ENCODE measurements at places on chromosomes 16 and 17. TPM values are rescaled to one million over a fixed set of nuclear protein-coding genes. Genes with fewer than 3 reads are reported as not detected.
A peak's percentile ranks its signal among the peaks of the same experiment; 100 is the strongest.

GRCh38 chr17:53186001-53186400 is 636.7 kb upstream of the KIF2B start:
- no peaks in the 10 kb centered on the region for H3K36me3 ChIP-seq
- DNase-seq = no peak
- no peaks in the 10 kb centered on the region for H3K27me3 ChIP-seq
- no peak overlapping the region for H3K27ac ChIP-seq

GRCh38 chr17:39621523-39622379 is 5.0 kb upstream of the PPP1R1B start:
- no peak overlapping the region for H3K4me3 ChIP-seq
- H3K36me3 ChIP-seq = no peaks in the 10 kb centered on the region
- peak; percentile 89 for DNase-seq

GRCh38 chr17:82856361-82856760 is 16.5 kb upstream of the ZNF750 start:
- H3K27ac ChIP-seq = no peak overlapping the region
- no peaks in the 10 kb centered on the region for H3K36me3 ChIP-seq
- H3K4me1 ChIP-seq = no peaks in the 10 kb centered on the region
- no peaks in the 10 kb centered on the region for H3K27me3 ChIP-seq
- no peak for DNase-seq

DNA sequence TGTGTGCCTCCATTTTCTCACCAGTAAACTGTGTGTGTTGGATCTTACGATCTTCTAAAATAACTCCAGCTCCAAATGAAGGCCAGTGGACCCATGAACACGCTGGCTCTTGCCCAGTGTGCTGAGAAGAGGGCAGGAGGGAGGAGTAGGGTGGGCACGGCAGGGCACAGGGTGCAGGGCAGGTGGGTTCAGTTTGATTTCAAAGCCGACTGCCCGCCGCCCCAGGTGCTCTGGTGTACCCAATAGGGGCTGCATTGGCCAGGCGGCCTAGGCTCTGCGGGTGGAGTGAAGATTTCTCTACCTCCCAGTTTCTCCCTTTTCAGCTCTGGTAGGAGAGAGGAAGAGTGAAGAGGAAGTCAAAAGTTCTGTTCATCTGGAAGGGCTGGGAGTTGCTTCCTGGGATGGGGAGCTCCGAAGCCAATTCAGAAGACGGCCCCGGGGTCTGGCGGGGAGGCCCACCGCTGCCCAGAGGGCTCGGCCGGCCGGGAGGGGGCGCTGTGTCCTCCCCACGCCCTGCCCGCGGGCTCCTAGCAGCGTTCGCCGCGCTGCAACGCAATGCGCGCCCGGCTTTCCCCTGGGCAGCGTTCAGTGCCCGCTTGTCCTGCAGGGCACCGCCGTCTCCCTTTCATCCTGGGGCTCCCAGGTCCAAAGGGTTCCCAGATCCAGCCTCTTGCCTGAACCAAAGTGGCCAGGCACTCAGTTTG is 1.1 kb upstream of the CRHR1 start:
- no peak overlapping the region for H3K4me3 ChIP-seq
- DNase-seq = no peak
- H3K27me3 ChIP-seq = peaks cover 18% of the 10 kb centered on the region
- peaks cover 3% of the 10 kb centered on the region for H3K4me1 ChIP-seq

- no peaks in the 10 kb centered on the region for H3K4me1 ChIP-seq
- DNase-seq = no peak
- H3K27ac ChIP-seq = no peak overlapping the region
- no peaks in the 10 kb centered on the region for H3K36me3 ChIP-seq
- no peak overlapping the region for H3K4me3 ChIP-seq
- H3K27me3 ChIP-seq = no peaks in the 10 kb centered on the region
These were observed 7.2 kb upstream of the MLYCD start for GRCh38 chr16:83891742-83892141.

- H3K27ac ChIP-seq = peak overlapping the region; percentile 85
- no peaks in the 10 kb centered on the region for H3K27me3 ChIP-seq
- peak overlapping the region; percentile 83 for H3K4me3 ChIP-seq
- DNase-seq = peak; percentile 55
- peaks cover 7% of the 10 kb centered on the region for H3K4me1 ChIP-seq
These were observed 1.1 kb upstream of the TFAP4 start for GRCh38 chr16:4273858-4274311.

MGAT5B gene
- total RNA-seq = not detected

GRCh38 chr16:16126896-16127295 is 96.4 kb downstream of the ABCC6 start:
- no peaks in the 10 kb centered on the region for H3K27me3 ChIP-seq
- H3K36me3 ChIP-seq = no peaks in the 10 kb centered on the region
- no peak for DNase-seq
- no peaks in the 10 kb centered on the region for H3K4me1 ChIP-seq

DHRS7C gene
- not detected for total RNA-seq

GRCh38 chr16:50120711-50121110 is 32.4 kb upstream of the TENT4B start:
- H3K36me3 ChIP-seq = no peaks in the 10 kb centered on the region
- no peak overlapping the region for H3K4me3 ChIP-seq
- H3K27me3 ChIP-seq = no peaks in the 10 kb centered on the region
- H3K4me1 ChIP-seq = no peaks in the 10 kb centered on the region
- H3K27ac ChIP-seq = no peak overlapping the region

GRCh38 chr17:79473111-79473875 is 137.6 kb downstream of the RBFOX3 start:
- no peak for DNase-seq
- no peaks in the 10 kb centered on the region for H3K27me3 ChIP-seq

GRCh38 chr17:41734139-41734948 is at the start of gene HAP1:
Gene HAP1 (minus strand): TSS chr17:41734643. CDS start chr17:41734634, 9 bp downstream.
- H3K4me3 ChIP-seq = peak within 1 kb of the TSS; percentile 47
- H3K4me1 ChIP-seq = no peaks in the 10 kb centered on the region
- peaks cover 5% of the 10 kb centered on the region for H3K27me3 ChIP-seq
- H3K36me3 ChIP-seq = no peaks in the 10 kb centered on the region

- H3K27ac ChIP-seq = no peak overlapping the region
- H3K36me3 ChIP-seq = no peaks in the 10 kb centered on the region
- no peaks in the 10 kb centered on the region for H3K4me1 ChIP-seq
- H3K27me3 ChIP-seq = no peaks in the 10 kb centered on the region
- no peak for DNase-seq
These were observed 24.8 kb downstream of the RAD51D start for GRCh38 chr17:35094902-35095301.

DNA sequence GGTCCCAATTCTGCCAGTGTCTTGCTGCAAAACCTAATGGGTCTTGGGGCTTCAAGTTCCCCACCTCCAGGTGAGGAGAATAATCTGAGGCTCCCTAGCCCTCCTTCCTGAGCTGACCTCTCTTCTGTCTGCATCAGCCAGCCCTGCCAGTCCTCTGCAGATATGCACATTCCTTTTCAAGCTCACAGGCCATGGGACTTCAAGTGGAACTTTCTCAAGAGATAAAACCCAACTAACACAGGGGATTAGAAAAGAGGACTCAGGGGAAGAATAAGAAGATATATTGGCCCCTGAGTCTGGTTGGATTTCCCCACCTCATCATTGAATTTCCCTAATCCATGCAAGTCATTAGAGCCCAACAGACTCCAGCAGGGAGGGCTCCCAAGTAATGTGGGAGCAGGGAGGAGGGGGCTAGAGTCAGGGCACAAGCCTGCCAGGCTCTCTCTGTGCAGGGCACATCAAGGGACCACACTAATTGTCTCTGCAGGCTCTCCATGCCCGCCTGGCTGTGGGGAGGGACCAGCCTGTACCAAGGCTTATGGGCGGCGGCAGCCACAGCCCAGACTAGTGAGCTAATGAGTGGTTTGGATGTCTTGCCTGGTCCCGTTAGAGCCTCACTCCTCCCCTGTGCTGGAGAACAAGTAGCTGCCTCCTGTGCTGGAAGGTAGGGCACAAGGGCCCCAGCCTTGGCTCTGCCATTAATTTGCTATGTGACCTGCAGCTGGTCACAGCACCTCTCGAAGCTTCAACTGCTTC is 1.2 kb downstream of the KRT14 start:
- DNase-seq = no peak
- H3K27me3 ChIP-seq = no peaks in the 10 kb centered on the region
- H3K4me1 ChIP-seq = no peaks in the 10 kb centered on the region
- no peaks in the 10 kb centered on the region for H3K36me3 ChIP-seq

DNAH9 gene
- not detected for total RNA-seq

TM4SF5 gene
- total RNA-seq = 215 TPM

PLA2G10 gene
- total RNA-seq = not detected

DNA sequence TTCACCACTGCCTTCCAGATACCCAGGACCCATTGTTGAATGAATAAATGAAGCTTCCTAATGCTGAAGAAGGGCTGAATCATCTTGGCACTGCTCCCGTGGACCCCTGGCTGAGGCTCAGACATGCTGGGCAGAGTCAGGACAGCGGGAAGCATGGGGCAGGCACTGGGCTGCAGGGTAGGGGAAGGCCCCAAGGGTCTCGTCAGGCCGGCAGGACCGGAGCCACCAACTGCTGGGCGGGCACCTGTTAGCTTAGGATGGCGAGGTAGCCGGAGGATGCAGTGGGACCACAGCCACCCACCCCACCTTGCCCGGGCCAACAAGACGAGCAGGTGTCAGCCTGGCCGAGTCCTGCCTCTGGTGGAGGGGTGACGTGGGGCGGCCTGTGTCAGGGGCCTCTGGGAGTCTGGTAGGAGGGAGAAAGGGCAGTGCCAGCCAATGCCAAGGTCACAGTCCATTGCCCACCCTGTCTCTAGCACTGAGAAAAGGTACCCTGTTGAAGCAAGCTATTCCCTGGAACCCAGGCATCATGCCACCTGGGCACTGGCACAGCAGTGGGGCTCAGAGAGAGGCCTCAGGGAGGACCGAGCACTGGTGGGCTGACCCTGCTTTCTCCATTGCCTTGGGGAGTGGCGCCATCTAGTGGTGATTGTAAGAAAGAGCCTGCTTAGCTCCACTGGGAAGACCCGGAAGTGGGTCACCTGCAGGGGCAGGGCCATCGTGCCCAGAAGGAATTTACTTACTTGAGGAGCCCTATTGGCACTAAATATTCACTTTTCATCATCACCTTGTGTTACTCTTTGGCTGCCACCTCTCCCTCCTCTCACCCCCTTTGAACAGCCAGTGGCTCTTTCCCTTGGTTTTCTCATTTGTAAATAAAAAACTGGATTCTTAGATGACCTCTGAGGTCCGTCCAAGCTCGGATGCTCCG is 3.0 kb upstream of the DLX3 start:
- H3K27ac ChIP-seq = no peak overlapping the region
- DNase-seq = peak; percentile 71
- H3K4me1 ChIP-seq = no peaks in the 10 kb centered on the region

- H3K4me1 ChIP-seq = no peaks in the 10 kb centered on the region
- no peaks in the 10 kb centered on the region for H3K36me3 ChIP-seq
- H3K27me3 ChIP-seq = no peaks in the 10 kb centered on the region
- peak; percentile 80 for DNase-seq
- no peak within 1 kb of the TSS for H3K27ac ChIP-seq
These were observed at the start of gene NQO1 for GRCh38 chr16:69726313-69727060. Gene NQO1 (minus strand): TSS chr16:69726560. CDS start chr16:69726439, 121 bp downstream.

DNA sequence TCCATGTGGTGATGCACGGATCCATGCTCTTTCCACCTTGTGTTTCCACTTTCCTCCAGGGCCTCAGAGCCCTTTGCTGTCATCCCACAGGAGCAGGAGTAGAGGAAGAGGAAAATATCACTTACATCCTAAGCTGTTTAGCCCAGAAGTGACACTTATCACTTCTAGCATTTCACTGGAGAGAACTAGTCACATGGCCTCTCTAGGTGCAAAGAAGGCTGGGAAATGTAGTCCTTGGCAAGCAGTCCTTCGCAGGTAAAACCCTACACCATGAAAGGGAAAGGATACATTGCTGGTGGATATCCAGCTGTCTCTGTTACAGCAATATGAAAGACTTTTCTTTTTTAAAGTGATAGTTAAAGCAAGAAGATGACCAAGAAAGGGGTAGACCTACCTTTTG is 185.9 kb downstream of the RGS9 start:
- no peaks in the 10 kb centered on the region for H3K27me3 ChIP-seq
- H3K27ac ChIP-seq = no peak overlapping the region
- H3K4me3 ChIP-seq = no peak overlapping the region
- no peaks in the 10 kb centered on the region for H3K4me1 ChIP-seq

SCARF1 gene
- total RNA-seq = 7.4 TPM

GRCh38 chr17:66726846-66727245 is 108.1 kb upstream of the CACNG5 start:
- H3K27ac ChIP-seq = no peak overlapping the region
- no peak for DNase-seq
- H3K27me3 ChIP-seq = no peaks in the 10 kb centered on the region

GRCh38 chr17:9074131-9074530 is 52.8 kb downstream of the NTN1 start:
- no peak for DNase-seq
- H3K36me3 ChIP-seq = no peaks in the 10 kb centered on the region
- no peaks in the 10 kb centered on the region for H3K4me1 ChIP-seq
- no peak overlapping the region for H3K4me3 ChIP-seq
- no peaks in the 10 kb centered on the region for H3K27me3 ChIP-seq

DNA sequence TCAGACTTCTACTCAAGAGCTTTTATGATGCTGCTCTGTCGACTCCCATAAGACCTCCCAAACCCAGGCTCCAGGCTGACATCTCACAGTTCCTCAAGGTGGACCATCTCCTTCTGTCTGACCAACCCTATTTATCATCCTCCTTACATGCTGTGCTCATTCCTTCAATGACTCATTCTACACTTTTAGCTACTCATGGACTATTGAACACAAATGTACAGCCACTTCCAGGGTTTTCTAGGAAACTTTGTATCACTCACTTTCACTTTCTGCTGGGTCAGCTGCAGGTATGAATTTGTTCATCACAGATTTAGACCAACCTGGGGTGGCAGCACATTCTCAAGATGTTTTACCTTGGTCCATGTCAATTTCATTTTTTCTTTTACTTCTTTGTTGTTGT is 162.4 kb upstream of the FAM20A start:
- H3K27me3 ChIP-seq = no peaks in the 10 kb centered on the region
- H3K36me3 ChIP-seq = no peaks in the 10 kb centered on the region
- H3K27ac ChIP-seq = no peak overlapping the region
- DNase-seq = no peak
- H3K4me3 ChIP-seq = no peak overlapping the region

ORMDL3 gene
- 162 TPM for total RNA-seq

GRCh38 chr16:84246679-84247077 is 6.9 kb upstream of the KCNG4 start:
- no peak overlapping the region for H3K4me3 ChIP-seq
- no peaks in the 10 kb centered on the region for H3K36me3 ChIP-seq
- DNase-seq = no peak
- H3K27ac ChIP-seq = no peak overlapping the region
- H3K27me3 ChIP-seq = no peaks in the 10 kb centered on the region
- H3K4me1 ChIP-seq = no peaks in the 10 kb centered on the region

HP gene
- 42,048 TPM for total RNA-seq

DNA sequence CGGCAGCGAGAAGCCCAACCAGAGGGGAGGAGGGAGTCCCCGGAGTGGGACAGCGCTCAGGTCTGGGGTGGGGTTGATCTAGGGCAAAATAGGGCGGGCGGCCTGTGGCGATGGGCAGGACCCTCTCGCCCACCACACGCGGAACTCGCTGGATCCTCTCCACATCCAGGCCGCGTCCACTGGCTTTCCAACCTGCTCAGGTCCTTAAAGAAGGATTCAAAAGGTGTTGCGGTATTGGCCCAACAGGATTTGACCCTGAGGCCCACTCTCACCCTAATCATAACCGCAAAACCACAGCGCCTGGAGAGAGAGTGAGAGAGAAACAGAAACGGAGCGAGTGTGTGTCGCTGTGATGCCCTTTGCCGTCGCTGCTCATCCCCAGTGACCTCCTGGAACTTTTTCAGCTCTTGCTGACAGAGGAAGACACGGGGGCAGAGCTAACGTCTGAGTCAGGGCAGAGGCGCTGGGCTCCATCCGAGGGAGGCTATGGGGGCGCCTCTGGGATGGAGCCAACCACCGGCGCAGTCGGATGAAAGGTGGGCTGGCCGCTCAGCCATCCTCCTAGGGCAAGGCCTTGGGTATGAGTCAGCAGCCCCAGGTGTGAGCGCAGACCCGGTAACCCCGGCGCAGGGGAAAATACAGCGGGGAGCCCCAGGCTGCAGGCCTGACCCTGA is 16.7 kb upstream of the OR1F1 start:
- DNase-seq = peak; percentile 37
- H3K27me3 ChIP-seq = peaks cover 13% of the 10 kb centered on the region
- H3K36me3 ChIP-seq = no peaks in the 10 kb centered on the region
- no peak overlapping the region for H3K4me3 ChIP-seq
- H3K4me1 ChIP-seq = no peaks in the 10 kb centered on the region

All from right lobe of liver (tissue), 6 donors.